ENCODE measurements at places on chromosomes 16 and 17.

DNA sequence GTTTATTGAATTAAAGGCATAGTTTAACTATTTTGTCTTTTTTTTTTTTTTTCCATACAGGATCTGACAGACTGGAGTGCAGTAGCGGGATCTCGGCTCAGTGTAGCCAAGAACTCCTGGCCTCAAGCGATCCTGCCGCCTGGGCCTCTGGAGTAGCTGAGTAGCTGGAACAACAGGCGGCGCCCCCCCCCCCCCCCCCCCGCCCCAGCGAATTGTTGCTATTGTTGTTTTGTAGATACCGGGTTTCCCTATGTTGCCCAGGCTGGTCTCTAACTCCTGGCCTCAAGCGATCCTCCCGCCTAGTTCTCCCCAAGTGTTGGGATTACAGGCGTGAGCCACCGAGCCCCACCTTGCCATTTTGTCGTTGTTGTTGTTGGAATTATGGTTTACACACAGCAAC is 1.3 kb upstream of the CENPV start:
- DNase-seq: no peak

- DNase-seq: no peak
Observed at GRCh38 chr17:56392321-56392720, 201.2 kb upstream of the NOG start.

DNA sequence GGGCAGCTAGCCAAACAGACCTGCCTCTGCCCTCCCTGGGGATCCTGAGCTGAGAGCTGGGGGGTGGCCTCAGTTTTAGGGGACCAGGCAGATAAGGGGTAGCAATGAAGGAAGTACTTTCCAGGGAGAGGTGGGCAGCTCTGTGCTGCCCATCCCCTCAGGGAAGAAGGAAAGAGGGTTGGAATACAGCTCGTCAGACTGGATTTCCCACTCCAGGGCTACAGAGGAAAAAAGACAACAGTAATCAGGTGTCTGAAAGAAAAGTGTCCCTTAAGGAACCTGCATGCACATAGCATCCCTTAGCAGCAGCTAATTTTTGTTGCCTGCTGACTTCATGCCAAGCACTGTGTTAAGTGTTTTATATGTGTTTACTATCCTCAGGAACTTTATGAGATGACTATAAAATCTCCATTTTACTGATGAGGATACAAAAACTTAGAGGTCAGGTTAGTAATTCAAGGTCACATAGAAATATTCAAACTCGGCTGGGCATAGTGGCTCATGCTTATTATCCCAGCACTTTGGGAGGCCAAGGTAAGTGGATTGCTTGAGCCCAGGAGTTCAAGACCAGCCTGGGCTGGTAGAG is 3.2 kb upstream of the MRPL58 start:
- no peak for DNase-seq

GRCh38 chr17:81647640-81648012 is 8.7 kb downstream of the PDE6G start:
- no peak for DNase-seq

DNA sequence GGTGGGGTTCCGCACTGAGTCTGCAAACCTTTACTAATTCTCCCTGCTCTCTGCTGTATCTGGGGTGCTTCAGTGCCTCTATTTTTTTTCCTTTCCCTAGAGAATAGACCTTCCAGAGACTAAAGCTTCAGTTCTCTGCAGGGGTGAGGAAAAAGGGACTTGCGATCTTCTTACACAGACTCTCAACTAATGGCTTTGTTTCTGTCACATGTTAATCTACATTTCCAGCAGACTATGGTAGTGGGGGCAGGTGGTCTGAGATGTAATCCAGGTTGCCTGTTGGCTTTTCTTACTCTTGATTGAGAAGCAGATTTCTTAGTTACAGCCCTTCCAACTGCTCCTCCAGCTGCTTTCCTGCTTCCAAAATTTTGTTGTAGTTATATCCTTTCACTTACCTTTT is 229.0 kb upstream of the NLRP1 start:
- no peak for DNase-seq

- DNase-seq: no peak
Observed at GRCh38 chr16:411576-412265, 10.0 kb downstream of the DECR2 start.

- no peak for DNase-seq
Observed at GRCh38 chr16:2520784-2521531, 787 bp downstream of the AMDHD2 start.

GRCh38 chr17:67246403-67246652 is 1.3 kb upstream of the HELZ start:
- DNase-seq: no peak

GRCh38 chr17:17454276-17454675 is 22.5 kb upstream of the MED9 start:
- no peak for DNase-seq

DNA sequence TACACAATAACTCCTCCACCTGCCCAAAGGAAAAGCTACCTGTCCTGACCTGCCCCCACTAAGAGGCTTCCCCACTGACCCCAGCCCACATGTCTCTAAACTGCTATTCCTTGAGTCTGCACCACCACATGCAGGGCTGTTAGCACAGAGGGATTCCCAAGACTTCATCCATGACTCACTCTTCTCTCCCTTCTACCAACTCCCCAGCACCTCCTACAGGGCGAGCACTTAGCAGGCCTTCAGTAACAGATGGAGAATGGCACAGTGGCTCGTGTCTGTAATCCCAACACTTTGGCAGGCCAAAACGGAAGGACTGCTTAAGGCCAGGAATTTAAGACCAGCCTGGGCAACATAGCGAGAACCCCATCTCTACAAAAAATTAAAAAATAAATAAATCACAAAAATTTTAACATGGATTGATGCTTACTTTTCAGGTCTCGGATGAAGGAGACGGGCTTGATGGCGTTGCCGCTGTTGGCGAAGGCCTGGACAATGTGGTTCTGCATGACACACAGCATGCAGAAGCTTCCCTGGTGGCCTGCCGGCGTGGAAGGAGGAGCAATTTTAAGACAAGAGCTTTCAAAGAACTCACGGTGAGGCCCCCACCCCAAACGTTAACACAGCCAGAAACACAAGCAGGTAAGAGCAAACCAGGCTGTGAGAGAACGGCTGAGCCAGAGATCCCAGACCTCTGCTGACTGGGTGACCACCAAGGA is 12.0 kb downstream of the USP36 start:
- no peak for DNase-seq
